ENCODE measurements at places on chromosomes 5 and 9.

DNA sequence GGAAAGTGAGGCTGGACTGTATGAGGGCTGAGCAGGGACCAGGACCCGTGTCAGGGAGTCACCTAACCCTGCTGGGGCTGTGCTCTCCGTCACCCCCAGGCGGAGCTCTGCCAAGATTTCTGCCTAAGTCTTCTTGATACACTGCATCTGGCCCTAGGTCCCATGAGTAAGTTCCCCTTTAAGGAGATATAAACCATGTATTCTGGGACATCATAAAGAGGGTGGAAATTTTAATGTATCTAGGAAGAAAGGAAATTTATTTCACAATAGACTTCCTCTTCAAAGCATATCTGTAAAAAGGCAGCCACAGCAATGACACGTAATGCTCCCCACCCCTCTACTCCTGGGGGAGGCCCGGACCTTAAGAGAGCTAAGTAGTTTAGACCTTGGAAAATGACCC is 183.4 kb downstream of the FBXL7 start:
- no peak for DNase-seq

DNA sequence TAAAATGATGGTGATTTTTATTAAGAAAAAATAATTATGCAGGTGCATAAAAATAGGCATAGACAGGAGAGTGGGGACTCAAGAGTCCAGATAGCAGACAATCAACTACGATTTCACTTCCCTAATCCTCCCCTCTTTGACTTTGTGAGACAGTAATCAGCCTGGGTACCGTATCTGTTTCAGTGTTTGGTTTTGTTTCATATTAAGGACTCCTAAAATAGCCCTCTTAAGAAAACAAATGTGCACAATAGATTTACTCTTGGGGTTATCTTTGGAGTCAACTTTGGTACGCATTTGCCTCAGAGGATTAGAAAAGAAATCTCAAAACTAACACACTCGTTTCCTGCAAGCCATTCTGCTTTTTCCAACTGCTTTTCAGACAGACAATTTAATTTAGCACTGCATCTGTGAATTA is 96.3 kb downstream of the ZNF608 start:
- no peak for DNase-seq

DNA sequence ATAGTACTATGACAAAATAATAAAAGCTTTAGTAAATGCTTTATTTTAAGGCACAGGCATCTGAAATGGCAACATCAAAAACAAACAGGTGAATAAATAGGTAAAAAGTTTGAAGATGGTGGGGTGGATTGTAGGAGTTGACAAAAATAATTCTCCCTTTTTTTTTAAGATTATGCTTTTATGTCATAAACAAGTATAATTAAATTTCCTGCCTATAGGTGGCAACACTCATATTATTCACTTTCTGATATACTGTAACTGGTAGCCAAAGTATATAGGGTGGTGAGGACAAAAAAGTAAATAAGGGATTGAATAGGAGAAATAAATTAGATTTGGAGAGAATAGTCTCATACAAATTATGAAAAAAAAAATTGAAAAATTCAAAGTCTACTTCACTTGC is 120.0 kb upstream of the ACOT12 start:
- DNase-seq, result no peak

DNA sequence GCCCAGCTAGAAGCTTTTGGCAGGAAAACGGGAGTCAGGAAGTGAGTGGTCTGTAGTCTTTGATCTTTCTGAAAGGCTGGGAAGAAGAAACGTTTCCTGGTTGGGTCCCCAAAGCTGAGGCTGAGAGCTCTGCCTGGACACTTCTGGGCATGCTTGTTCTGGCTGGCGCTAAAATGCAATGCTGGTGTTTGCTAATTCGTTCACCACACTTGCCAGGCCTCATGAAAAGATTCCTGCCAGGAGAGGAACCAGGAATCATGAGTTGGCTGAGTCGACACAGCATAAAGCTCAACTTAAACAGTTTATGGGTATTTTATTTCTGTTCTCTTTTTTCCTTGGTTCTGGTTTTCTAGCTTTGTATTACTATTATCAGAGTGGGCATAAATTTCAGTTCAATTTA is 10.7 kb upstream of the PTGR1 start:
- no peak for DNase-seq

DNA sequence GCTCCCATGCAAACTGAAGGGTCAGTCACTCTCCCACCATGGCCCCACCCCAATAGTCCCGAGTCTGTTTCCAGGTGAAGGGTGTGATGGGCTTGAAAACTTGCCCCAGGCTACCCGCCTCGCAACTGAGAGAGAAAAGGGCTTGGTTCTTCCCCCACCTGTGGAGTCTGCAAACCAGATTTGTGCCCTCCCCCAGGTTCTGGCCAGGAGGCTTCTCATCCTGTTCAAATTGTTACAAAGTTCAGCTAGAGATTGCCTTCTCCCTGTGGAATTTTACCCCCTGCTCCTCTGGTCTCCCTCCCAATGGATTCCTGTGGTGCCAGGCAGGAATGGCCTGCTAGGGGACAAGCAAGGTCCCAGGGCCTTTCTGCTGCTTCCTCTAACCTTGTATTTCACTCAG is 93.1 kb upstream of the ACO1 start:
- DNase-seq, result no peak

DNA sequence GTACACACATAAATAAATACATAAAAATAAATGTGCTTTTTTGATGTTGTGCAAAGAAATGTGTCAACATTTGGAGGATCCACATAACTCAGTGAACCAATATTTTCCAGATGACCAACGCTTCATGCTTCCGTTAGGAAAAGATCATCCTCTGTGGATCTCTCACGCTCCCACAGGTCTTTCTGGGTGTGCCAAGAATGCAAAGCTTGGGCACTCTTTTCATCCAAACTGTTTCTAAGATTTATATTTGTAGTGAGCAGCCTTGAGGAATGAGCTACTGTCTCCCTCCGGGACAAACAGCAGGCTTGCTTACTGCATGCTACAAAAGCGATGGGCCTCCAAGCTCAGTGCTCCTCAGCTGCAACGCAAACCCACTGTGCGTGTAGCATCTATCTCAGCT is 46.2 kb upstream of the RUFY1 start:
- DNase-seq, result no peak

DNA sequence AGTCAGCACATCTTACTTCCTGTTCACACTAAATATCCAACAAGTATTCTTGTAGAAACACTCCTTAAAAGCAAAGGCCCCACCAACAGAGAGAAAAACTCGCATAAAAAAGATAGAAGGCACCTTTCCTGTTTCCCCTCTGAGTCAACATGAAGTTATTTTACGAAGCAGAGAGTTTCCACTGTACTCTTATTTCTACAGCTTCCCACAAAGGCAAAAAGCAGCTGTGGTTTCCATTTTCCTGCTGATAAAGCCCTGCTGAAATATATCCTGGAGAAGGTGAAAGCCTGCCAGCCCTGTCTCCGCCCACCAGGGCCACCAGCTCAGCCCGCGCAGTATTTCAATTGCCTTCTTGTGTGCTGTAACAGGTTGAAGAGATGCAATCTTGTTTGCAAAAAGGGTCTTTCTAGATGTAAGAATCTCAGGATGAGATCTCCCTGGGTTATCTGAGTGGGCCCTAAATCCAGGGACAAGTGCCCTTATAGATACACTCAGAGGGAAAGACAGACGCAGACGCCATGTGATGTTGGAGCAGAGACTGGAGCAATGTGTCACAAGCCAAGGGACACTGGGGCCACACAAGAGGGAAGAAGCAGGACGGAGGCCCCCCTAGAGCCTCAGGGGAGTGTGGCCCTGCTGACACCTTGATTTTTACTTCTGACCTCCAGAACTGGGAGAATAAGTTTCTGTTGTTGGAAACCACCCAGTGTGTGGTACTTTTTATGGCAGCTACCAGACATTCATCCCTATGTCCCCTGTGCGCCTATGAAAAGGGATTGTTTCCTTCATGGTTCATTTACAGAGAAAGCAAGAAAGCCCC is 19.9 kb downstream of the SEMA4D start:
- peak; percentile 54 for DNase-seq

Data from stimulated activated CD4-positive, alpha-beta T cell treated with anti-CD3 and anti-CD28 coated beads, Interleukin-15, amount 100 ng/mL, for 48 hours (primary cell).